ENCODE measurements at places on chromosomes 13 and 19.

DNA sequence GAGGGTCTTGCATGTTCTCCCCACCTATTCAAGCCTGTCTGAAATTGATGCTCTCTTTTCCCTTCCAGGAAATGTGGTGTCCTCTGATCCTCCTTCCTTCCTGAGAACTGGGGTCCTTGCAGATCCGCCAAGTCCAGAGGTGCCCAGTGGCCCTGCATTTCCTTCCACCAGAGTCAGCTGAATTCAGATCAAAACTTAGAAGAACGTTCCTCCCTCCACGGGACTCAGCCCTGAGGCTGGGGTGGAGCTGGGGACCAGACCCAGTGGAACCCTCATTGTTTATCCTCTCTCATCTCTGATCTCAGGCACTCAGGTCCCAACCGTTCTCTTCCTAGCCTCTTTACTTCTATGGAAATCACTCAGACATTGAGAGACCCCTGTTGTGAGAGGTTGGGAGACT, 477.3 kb downstream of the TSHZ3 start:
- DNase-seq = no peak

GRCh38 chr19:35860818-35861639, 4.3 kb downstream of the KIRREL2 start:
- no peak for DNase-seq

DNA sequence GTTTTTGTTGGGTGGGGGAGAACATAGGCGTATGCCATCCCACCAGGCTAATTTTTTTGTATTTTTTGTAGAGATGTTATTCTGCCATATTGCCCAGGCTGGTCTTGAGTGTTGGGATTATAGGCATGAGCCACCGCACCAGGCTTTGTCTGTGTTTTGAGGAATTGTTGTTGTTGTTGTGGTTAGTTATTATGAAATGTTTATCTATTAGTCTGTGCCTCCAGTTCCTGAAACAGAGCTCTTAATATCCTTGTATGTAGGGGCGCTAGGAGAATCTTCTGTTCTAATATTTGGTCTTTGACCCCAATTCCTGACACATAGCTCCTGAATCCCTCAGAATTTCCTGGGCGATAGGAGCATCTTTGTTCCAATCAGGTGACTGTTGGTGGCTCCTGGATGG, 5.6 kb upstream of the LATS2 start:
- DNase-seq = no peak

- DNase-seq = no peak
Measured at GRCh38 chr19:21789466-21790085, 22.2 kb upstream of the ZNF100 start.

- no peak for DNase-seq
Measured at GRCh38 chr13:48549658-48550057, 16.8 kb upstream of the RCBTB2 start.

- no peak for DNase-seq
Measured at GRCh38 chr19:29266001-29266400, 53.0 kb upstream of the UQCRFS1 start.

DNA sequence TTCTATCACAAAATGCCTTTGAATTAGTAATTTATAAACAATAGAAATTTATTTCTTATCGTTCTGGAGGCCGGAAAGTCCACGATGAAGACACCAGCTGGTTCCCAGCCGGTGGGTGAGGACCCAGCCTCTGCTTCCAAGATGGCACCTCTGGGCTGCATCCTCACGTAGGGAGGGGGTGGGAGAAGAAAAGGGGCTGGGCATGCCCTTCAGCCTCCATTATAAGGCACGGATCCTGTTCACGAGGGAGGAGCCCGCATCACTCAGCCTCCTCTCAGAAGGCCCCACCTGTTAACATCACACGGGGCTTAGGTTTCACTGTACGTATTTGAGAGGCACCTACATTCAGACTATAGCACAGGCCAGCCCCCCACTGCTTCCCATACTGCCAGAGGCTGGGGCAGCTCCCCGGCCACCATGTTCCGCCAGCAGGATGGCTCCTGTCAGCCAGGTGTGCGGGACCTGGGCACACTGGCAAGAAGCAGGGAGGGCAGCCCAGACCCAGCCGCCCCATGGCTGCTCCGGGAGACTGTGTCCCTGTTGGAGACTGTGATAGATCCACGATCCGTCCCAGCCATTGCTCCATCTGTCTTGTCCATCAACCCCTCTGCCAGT, 131.6 kb downstream of the SOX1 start:
- DNase-seq = no peak

GRCh38 chr13:64165826-64166225, 2750.2 kb upstream of the PCDH20 start:
- no peak for DNase-seq

- no peak for DNase-seq
Measured at GRCh38 chr19:22617614-22618320, 16.4 kb upstream of the ZNF492 start.

DNA sequence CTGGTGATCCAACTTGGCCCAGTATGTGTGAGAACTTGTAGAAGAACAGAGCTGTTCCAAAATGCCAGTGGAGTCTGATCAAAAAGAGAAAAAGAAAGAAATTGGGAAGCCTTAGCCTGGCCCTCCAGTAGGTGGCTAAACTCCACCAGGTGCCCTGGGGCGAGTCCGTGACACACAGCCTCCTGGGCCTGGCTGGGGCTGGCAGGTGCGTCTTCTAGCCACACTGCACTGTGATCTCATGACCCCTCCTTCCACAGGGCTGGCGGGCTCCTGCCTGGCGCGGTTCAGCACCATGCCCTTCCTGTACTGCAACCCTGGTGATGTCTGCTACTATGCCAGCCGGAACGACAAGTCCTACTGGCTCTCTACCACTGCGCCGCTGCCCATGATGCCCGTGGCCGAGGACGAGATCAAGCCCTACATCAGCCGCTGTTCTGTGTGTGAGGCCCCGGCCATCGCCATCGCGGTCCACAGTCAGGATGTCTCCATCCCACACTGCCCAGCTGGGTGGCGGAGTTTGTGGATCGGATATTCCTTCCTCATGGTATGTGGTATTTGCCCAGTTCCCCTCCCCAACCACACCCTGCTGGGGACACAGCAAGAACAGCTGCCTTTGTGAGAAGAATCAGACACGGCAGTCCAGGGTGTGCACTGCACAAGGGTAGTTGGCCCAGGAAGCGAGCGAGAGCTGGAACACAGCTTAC, 53.7 kb downstream of the RAB20 start:
- no peak for DNase-seq

DNA sequence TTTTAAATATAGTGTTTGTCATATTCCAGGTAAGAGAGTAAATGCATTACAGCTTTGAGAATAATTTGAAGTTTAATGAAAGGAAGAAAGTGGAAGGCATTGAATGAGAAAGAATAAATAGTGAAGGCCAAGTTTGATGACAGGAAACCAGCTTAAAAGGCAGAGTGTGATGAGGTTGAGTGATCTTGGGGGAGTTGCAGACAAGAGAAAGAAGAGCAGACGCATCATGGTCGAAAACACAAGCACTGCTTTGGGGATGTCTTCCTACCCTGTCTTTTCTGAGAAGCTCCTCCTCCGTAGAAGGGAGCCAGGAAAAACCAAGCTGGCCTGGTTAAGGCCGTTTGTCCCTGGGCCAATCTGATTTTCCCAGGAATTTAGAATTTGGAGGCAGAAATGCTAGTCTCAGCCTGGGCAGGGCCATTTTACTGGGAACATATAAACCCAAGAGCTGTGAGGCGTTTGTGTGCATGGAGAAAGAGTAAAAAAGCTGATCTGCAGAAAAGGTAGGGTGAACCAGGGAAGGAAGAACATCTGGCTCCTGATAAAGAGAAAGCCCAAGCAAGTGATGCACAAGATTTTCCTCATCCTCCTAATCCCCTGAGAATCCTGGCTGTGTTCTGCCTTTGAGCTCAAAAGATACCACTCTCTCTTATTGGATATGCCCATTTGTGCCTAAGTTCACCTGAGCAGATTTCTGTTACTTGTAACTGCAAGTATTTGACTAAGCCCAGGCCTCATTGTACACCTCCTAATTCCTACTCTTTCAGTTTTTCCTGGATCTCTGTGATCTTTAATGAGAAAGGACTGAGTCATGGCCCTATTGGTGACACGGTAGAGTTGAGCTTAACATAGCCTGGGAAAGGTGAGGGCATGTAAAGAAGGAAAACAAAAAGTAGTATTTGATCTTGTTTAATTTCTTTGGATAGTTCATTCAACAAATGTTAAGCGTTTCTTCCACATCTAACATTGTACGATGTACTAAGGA, 80.0 kb downstream of the WDFY2 start:
- DNase-seq = no peak

GRCh38 chr13:23212671-23213070, 31.9 kb downstream of the SGCG start:
- no peak for DNase-seq

DNA sequence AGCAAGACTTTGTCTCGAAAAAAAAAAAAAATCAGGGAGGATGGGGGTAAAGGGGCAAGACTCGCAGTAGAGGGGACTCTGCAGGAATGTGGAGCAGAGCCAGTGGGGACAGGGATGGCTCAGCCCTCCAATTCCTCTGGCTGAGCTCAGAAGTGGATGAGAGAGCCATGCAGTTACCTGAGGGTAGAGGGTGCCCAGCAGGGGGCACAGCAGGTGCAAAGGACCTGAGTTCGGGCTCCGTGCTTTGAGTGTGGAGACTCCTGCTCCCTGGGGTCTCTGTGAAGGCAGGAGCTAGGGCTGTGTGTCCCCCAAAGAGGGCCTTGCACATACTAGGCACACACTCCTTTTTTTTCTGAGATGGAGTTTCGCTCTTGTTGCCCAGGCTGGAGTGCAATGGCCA, 7.7 kb downstream of the DOCK6 start:
- no peak for DNase-seq

DNA sequence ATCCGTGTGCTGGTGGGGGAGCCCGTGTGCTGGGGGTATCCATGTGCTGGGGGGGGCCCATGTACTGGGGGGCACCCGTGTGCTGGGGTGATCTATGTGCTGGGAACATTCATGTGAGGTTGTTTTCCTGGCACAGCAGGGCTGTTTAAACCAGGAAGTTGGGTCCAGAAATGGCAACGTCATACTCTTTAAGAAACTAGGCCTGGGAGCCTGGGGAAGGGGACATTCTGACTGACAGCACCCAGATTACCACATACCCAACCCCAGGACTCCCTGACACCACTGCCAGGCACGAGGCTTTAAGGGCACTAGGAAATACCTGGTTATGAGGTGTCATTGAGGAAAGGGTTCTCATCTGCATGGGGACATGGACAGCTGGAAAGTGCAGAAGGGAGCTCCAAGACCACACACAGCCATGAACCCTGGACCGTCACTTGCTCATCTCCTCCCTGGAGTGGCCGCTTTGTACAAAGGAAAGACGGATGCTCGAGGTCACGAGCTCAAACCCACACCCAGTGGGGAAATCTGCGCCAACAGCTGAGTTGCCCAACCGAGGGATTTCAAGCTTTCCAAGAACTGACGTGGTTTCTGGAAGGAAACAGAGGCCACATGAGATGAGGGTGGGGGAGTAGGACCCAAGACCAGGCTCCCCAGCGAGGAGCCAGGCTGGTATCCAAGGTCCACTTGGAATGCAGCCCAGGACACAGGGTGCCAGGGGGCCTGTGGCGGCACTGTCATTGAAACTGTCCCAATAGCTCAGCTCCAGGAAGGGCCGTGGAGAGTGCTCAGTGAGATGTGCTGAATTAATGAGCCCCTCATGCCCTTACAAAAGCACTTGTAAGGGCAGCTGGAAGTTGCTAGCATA, 40.9 kb downstream of the RAB20 start:
- no peak for DNase-seq

DNA sequence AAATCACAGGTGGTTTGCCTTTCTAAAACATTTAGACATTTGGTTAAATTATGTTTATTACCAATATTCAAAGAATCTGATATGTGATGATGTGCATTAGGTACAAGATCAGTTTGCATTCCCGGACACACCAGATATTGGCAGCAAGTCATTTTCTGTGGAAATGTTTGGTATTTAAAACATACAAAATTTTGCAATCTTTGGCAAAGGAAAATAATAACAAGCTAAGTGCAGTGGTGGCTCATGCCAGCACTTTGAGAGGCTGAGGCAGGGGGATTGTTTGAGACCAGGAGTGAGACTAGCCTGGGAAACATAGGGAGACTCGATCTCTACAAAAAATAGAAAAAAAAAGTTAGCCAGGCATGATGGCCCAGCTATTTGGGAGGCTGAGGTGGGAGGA, 29.1 kb upstream of the TSC22D1 start:
- no peak for DNase-seq

DNA sequence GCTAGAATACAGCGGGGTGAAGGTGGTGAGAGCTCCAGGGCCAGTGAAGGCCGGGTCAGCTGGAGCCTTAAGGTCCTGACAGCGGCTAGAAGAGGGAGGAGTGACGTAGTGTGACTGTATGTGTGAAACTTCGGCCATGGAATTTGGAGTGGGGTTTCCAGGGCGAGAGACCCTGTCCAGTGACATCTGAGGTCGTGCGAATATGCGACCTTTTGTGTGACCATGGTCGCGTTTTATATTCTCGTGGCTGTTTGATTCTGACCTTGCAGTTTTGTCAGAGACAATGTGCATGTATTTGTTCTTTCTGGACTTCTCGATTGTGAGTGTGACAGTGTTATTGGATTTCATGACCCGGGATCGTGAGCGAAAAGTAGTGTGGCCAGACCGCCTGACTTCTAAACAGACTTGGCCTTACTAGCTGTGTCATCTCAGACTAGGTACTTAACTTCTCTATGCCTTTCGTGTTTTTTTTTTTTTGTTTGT, 405 bp upstream of the ZNF569 start:
- DNase-seq = no peak

- DNase-seq = no peak
Measured at GRCh38 chr13:33348366-33348765, 62.8 kb upstream of the STARD13 start.

- no peak for DNase-seq
Measured at GRCh38 chr19:12647490-12648071, 19.0 kb downstream of the MAN2B1 start.

GRCh38 chr13:22200440-22200839, 529.6 kb downstream of the FGF9 start:
- DNase-seq = no peak

DNA sequence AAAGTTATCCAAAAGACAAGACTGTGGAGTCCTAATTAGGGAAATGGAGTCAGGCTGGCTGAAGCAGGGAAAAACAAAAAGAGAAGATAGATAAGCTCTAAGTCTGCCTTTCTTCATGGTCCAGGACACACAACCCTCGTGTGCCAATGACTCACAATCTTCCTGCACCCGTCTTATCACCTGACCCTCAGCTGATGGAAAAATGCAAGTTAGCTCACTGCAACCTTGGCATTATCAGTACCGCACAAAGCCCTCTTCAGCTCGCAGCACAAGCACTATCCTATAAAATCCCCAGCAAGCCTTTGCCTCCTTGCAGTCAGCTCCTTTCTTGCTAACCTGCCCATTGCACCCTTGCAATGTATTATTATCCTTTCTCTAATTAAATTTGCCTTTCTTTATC, 4.3 kb downstream of the OR7A5 start:
- no peak for DNase-seq

GRCh38 chr13:35514801-35515502, 38.5 kb upstream of the MAB21L1 start:
- no peak for DNase-seq

DNA sequence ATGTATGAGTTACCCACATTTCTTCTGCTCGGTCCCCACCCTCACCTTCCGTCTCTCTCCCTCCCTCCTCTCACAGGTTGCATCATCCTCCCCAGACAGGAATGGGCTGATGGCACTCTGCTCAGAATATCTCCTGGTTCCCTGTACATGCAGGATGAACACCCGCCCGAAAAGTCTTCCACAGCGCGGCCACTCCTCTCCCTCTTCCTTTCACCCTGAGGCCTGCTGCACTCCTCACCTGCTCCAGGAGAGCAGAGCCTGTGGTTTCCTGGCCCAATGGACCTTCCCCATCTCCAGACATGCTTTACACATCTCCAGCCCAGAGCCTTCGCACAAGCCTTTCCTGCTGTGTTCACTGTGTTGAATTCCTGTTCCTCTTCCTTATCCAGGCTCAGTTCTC, 40.9 kb downstream of the GSX1 start:
- no peak for DNase-seq

Data from hepatic stellate cell (primary cell).